ENCODE measurements at places on chromosomes 7 and 10.

DNA sequence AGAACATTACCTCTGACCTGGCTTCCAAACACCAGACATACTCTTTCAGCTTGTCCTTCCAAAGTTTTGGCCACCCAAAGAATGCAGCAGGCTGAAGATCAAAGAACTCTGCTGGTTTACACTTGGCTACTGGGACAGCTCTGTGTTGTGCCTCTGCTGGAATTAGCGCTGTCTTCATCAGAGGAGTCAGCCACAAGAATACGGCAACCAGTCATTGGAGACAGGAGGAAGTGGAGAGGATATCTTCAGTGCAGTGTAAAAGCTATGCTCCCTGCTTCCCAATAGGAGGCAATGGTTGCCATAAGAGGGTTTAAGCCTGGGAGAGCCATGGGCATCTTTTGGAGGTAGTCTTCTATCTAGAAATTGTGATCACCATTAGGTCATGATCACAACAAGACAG, 126.7 kb upstream of the WNT16 start:
- DNase-seq: no peak

DNA sequence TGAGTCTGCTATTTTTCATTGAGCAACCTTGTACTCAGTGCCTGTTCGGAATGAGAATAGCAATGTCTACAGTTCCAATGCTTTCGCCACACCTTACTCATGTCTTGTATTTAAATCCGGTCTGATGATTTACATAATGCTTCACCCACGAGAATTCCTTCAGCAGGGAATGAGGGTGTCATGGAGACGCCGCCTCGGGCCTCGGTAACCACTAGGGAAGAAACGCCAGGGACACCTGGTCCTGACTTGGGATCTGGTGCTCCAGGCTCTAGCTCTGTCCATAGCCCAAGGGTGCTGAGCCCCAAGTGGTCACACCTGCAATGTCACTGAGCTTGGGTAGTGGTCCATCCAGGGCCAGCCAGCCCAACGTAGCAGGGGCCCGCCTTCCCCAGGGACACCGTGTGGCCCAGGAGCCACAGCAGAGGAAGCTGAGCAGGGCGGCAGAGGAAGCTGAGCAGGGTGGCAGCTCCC, 37.4 kb downstream of the PRKAG2 start:
- DNase-seq: no peak

DNA sequence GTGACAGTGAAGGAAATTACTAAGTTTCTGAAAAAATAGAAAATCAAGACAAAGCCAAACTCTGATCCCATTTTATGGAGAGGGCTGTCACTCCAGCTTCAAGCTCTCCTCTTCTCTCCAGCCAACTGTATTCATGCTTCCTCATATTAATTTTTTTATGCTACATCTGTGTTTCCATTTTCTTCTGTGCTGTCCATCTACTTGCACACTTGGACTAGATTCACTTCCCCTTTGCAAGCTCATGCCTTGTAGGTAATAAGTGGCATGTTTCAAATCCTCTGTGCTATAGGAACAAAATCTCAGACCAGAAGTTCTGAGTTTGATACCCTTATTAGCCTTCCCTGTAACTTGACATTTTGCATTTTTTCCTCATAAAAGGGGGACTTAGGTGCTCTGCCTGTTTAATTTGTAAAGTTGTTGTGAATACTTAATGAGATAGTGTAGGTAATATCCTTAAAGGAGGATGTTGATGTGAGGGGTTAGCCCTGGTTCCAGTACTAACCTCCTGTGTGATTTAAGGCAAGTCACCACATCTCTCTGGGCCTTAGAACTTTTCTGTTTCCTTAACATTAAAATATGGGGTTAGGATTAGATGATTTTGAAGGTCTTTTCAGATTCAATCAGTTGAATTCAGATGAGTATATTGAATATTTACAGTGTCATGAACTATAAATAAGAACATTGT, 358.8 kb downstream of the BBS9 start:
- no peak for DNase-seq

DNA sequence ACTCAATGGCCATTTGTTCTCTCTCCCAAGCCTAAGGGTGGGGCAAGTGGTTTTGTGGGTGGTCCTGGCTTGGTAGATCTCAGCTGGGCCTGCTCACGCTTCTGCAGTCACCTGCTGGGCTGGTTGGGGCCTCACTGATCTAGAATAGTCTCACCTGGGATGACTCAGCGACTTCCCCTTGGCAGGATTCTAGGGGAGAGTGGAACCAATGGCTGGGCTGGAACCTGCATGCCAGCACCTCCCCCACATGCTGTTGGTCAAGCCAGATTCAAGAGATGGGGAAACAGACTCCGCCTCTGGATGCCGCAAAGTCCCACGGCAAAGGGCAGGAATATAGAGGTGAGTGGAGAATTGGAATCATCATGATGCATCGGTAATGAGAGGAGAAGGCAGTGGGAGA, 292.9 kb upstream of the NPVF start:
- no peak for DNase-seq

DNA sequence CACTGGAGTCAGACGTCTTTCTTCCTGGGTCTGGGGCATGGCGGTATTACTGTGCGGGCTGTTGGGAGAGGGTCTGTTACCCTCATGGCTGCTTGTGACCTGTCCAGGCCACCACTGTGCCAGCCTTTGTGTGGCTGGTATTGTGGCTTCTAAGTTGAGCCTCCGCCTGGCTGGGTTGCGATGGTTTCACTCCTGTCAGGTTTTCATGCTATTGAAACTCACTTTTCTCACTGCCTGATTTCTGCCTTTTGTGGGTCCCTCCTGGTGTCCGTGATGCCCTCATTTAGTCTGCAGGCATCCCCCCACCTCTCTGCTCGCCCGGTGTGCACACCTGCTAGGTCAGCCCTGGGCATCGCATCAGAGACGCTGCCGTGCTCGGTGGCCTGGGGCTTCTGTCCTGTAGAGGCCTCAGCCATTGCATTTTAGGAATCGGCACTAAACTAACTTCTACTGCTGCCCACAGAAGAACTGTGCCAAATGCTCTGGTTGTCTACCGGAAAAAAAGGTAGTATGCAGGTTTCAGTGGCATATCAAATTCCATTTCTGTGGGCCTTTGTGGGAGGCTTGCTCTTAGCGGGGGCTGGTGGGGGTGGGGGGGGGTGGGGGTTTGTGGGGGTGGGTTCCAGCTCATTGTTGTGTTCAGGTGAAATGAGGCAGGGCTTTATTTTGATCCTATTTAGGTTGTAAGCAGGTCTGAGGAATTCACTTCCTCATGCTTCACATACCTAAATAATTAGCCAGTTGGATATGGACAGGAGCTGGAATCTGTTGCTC, 64.3 kb downstream of the MGMT start:
- peak; percentile 7 for DNase-seq

DNA sequence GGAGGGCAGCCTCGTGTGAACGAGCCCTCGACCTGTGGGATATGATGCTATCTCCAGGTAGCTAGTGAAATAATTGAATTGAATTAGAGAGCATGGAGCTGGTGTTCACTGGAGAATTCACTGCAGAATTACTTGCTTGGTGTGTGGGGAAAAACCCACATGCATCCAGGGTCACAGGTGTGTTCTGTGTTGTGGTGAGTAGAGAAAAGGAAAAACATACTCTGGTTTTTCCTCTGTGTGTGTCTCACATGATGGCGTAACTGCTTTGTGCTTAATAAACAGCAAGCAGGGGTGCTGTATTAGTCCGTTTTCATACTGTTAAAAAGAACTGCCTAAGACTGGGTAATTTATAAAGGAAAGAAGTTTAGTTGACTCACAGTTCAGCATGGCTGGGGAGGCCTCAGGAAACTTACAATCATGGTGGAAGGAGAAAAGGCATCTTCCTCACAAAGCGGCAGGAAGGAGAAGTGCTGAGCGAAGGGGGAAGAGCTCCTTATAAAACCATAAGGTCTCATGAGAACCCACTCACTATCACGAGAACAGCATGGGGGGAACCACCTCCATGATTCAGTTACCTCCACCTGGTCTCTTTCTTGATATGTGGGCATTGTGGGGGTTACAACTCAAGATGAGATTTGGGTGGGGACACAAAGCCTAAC, 62.6 kb downstream of the TACR2 start:
- DNase-seq: no peak

All from HCT116 (cell line).